ENCODE measurements at places on chromosomes 6 and 20. TPM values are rescaled to one million over a fixed set of nuclear protein-coding genes. Genes with fewer than 3 reads are reported as not detected.

MAP3K5 gene
- total RNA-seq, result 27.9 TPM

FILIP1 gene
- total RNA-seq, result not detected

LGSN gene
- total RNA-seq, result not detected

ISM1 gene
- not detected for total RNA-seq

GSTA3 gene
- total RNA-seq, result not detected

MTFR2 gene
- total RNA-seq, result 14.9 TPM

ADGB gene
- not detected for total RNA-seq

RBBP8NL gene
- not detected for total RNA-seq

CLPSL1 gene
- total RNA-seq, result not detected

CST1 gene
- not detected for total RNA-seq

CDSN gene
- total RNA-seq, result not detected

KCNK5 gene
- total RNA-seq, result 2.1 TPM

RAB32 gene
- total RNA-seq, result 2.3 TPM

SALL4 gene
- not detected for total RNA-seq

CPXM1 gene
- total RNA-seq, result 47.8 TPM

SLC24A3 gene
- not detected for total RNA-seq

C20orf202 gene
- total RNA-seq, result 0.40 TPM

LHFPL5 gene
- not detected for total RNA-seq

PTK7 gene
- total RNA-seq, result 1.2 TPM

RPRD1B gene
- total RNA-seq, result 46.4 TPM

GNAS-AS1 gene
- 4.7 TPM for total RNA-seq

DCBLD1 gene
- 11.5 TPM for total RNA-seq

CGA gene
- total RNA-seq, result not detected

ZKSCAN3 gene
- 3.1 TPM for total RNA-seq

TAGAP gene
- total RNA-seq, result 46.8 TPM

JPH2 gene
- total RNA-seq, result 2.0 TPM

LAMA2 gene
- total RNA-seq, result 0.36 TPM

DSP gene
- total RNA-seq, result not detected

All from natural killer cell treated with Interleukin-12 subunit alpha and Interleukin-12 subunit beta and Interleukin-15 and Interleukin-18, amount 100 ng/mL, for 72 hours (primary cell).